ENCODE measurements at places on chromosomes 1 and 21. TPM values are rescaled to one million over a fixed set of nuclear protein-coding genes. Genes with fewer than 3 reads are reported as not detected.

Gene DDR2
- 132 TPM for total RNA-seq

Gene CFAP45
- 1.6 TPM for total RNA-seq

Gene PLA2G2C
- total RNA-seq, result 0.36 TPM

Gene LCE1C
- total RNA-seq, result not detected

Gene NCMAP
- 226 TPM for total RNA-seq

Gene TDRD5
- total RNA-seq, result not detected

Measured in sciatic nerve (tissue), 2 donors.